NCI-H187 treated with DMSO at 0.1 percent for 48 hours (cell line): ENCODE measurements at places on chromosomes 1 and 21.

GRCh38 chr1:82264802-82265201 is 464.1 kb downstream of the ADGRL2 start:
- DNase-seq, result no peak

GRCh38 chr1:230067871-230068620 is 1.0 kb downstream of the GALNT2 start:
- no peak for DNase-seq

GRCh38 chr1:2988256-2988655 is 33.0 kb upstream of the ACTRT2 start:
- no peak for DNase-seq

DNA sequence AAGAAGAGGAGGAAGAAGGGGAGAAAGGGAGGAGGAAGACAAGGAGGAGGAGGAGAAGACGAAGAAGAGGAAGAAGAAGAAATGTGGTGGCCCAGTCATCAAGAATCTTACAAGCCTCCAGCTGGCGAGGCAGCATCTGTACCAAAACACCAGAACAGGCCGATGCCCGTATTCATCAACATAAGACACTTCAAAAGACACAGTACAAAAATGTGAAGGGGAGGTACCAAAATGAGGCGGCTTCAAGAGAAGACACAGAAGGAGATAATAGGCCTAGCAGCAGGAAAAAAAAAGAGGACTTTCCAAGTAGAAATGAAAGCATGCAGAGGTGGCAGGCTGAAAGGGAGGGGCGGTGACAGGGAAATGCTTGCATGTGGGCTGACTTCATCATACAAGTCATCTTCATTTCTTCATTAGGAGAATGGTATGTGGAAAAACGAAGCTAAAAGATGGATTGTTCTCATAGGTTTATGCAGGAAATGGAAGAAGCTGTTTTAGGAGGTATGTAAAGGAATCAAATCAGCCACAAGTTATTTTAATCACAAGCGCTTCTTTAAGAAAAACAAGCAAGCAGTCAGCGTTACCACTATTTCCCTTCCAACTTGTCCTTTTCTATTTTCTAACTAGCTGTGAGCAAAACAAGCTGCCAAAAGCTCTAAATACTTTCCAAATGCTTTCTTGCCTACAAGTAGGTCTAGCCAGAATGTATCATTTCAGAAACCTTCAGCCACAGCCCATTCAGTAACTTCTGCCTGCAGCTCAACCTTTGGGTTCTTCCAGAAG is 192.3 kb downstream of the SLC45A1 start:
- DNase-seq, result no peak

- DNase-seq, result no peak
Measured at GRCh38 chr1:174230399-174230798, 71.1 kb downstream of the RABGAP1L start.

DNA sequence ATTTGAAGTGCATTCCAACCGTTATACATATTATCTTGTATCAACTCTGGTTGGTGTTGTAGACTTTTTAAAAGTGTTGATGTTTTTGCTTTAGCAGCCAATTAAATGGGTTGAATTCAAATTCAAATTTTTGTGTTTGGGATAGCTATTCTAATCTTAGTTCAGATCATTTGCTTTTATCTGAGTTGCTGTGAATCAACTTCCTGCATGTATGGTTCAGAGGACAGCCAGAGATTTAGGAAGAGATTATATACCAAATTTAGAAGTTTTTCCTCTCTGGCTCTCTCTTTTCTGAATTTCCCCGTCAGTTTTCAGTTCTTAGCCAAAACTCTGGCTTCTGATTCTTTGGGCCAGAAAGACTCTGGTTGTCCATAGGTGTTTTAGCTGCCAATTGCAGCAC is 415.5 kb downstream of the NUF2 start:
- DNase-seq, result no peak

- no peak for DNase-seq
Measured at GRCh38 chr1:55593298-55593697, 378.1 kb upstream of the USP24 start.

DNA sequence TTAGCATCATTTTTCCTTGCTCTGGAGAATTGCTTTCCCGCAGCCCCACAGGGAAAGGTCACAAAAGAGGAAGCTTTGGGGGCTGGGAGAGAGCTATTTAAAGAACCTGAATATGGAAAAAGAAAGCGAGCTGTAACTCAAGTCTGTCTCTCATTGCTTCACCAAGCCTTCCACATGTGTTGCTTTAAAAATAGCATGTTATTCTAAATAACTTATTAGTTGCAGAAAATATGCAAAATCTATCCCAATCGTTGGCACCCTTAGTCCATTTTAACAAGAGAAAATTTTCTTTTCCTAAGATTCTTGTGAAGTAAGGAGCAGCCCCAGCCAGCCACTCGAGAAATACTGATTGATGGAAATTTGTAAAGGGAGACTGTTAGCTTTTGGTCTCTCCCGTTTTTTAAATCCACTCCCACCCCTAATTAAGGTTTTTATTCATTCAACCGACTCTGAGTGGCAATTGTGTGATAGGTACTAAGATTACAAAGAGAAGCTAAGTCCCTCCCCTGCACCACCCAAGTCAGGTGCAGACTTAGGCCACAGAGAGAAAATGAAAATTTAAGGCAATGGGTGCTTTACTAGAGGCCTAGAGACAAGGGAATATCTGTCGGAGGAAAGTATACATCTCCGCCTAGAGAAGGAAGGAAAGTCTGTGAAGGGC is 802 bp downstream of the CYP4X1 start:
- no peak for DNase-seq

DNA sequence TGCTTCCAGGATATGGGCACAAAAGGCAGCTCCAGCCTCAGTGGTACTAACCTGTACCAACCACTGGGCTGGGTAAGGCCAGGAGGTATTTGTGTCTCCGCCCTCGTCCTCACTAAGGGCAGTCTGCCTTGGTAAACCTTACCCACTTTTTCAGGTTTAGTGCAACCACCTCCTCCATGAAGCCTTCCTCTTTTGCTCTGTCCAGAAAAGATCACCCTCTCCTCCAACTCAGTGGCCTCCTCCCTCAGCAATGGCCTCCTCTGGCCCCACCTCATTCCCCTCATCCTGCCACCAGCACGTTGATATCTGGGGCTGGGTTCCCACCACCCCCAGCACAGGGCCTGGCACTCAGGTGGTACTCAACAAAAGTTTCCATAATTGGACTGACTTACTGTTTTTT is 161.5 kb downstream of the GRIK3 start:
- DNase-seq, result no peak
